T-helper 1 cell (primary cell): ENCODE measurements at places on chromosomes 4 and X.

DNA sequence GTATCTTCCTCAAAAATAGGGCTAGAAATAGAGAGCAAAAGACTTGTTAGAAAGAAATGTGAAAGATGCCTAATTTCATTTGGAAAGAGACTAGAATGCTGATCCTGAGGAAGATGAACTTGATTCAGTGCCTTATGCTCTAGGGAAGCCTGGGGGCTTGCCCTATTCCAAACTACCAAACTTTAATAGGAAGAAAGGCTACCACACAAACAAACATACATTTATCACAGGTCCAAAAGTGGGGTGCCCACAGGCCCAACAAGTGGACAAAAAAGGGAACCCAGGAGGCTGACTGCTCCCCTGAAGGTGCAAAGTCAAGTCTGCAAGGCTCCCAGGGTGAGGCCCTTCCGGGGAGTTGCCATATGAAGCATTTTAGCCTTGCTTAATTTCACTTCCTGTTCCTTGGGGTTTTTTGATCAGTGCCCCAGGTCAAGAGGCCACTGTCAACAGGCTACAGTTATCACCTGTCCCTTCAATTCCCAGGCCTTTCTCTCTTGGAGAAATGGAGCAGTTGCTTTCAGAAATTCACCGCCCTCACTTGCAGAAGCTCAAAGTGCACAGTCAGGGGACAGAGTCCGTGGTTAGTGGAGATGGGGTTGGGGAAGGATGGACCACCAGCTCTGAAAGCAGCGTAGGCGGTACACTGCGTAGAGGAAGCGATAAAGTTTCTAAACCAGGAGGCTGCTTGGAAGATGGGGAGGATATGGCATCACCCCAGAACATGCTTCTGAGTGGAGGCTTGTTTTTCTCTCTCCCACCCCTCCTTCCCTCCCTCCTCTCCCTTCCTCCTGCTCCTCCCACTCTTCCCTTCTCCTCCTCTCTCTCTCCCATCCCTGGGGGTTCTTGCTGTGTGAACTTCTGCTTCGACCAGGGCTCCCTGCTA, 36.4 kb downstream of the TMEM154 start:
- no peak for DNase-seq

DNA sequence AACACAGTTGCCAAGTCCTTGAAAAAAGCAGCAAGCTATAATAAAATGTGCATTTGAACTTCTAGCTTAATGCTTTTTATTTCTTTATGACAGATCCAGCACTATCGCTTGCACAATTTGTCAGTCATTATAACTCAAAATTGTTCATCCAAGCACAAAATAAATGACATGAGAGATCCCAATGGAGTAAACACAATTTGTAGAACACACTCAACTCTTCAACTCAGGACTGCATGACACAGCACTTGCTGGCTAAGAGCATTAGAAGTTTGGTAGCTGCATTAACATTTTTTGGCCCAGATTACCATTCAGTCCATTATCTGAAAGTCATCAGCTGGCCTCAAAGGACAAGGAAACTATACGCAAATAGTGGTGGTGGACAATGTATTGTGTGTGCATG, 530.1 kb downstream of the INPP4B start:
- DNase-seq = no peak

- no peak for DNase-seq
These were observed 54.4 kb downstream of the PGRMC1 start for GRCh38 chrX:119290476-119290875.

DNA sequence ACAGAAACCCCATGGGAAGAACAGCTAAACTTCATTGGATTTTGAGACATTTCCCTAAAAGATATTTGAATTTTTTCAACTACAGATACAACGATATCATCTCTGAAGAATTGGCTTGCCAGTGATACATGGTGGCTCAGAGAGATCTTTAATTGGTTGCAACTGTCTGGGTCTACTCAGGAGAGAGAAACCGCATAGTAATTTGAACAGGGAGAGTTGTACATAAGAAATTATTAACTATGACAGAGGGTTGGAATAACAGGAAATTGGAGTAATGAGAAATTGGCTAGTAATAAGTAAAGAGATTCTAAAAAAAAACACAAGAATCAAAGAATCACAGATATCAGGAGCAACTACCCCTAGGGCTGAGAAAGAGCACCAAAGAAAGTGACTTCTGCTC, 118.4 kb downstream of the KLHL13 start:
- no peak for DNase-seq

DNA sequence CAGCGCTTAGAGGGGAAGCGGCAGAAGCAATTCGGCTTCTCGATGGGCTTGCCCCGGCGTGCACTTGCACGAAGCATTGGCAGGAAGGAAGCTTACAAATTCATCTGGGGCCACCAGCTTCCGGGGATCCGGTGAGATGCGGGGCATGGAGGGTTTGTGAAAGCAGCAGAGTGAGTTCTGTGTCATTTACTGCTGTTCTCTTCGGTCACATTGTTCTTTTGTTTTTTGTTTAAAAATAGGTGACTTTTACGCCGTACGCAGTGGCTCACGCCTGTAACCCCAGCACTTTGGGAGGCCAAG, 47.0 kb downstream of the ASMT start:
- DNase-seq = no peak

DNA sequence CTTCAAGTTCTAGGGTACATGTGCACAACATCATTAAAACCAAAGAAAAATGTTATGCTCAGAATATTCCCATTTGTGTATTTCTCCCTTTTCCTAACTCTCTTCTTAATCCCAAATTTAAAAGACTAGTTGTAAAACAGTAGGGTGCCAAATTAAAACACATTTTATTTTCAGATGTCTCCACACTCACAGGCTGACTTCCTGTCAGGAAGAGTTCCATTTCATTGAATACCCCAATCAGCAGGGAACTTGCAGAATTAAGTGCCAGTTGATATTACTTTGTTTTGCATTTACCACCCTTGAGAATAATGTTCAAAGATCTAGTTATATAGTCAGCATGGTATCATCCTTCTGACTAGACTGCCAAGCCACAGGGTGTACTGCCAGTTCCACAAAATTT, 207.9 kb downstream of the MAB21L2 start:
- no peak for DNase-seq

DNA sequence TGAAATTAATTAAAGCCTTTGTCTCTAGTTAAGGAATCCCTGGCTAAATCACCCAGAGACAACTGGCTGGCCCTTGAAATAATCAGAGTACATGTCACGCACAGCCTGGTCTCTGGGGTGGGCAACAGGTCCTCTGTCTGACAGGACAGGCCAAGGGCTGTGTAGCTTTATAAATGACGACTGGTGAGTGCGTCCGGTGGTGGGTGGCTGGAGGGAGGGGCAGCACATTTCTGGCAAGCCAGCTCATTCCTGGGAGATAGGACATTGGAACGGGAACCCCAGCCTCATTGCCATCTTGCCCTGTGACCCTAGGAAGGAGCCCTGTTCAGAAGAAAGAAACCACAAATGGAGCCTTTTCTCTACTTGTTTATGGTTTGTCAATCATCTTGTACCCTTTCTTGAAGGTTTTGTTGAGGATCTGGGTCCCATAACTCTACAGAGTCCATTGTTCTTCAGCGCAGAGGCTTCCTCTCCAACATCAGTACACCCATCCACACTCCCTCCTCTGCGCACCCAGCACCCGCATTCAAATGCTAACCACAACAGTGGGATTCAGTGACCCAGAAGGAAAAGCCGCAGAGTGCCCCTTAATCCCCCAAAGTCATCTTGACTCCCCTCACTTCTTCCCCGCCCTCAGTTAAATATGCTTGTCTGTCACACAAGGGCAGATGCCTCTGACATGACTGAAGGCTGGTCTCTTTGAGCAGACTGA, 368.1 kb downstream of the UNC5C start:
- no peak for DNase-seq

DNA sequence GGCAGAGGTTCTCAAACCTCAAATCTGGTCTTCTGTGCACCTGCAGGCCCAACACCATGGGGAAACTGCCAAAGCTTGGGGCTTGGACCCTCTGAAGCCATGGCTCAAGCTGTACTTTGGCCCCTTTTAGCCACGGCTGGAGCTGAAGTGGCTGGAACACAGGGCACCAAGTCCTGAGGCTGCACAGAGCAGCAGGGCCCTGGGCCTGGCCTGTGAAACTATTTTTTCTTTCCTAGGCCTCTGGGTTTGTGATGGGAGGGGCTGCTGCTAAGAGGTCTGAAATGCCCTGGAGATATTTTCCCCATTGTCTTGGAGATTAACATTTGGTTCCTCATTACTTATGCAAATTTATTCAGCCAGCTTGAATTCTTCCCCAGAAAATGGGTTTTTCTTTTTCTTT, 18.3 kb upstream of the PI4K2B start:
- no peak for DNase-seq

DNA sequence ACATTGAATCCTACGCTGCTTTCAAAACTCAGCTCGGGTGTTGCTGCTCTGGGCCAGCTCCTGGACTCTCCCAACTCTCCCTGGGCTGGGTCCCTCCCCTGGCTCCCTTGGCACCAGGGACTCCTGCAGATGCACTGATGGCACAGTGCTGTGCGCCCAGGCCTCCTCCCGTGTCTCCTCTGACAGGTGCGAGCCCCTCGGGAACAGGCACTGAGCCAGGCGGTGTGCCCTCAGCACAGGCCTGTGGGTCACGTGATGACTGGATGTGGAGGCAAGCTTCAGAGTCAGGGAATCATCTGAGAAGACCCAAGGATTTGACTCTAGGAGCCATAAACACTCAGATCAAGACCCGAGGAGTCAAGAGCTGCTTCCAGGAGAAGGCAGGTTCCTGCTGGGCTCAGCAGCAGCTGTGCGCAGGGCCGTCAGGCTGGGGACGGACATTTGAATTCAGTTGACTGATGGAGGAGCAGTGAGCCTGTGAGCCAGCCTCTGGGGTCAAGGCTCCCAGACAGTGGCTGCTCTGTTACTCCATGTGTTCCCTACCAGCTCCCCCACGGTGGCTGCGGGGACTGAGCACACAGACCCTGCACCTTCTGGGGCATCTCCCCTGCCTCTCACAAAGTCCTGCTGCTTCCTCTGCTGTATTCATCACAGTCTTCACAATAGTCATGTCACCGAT, 33.0 kb downstream of the NAT8L start:
- no peak for DNase-seq

DNA sequence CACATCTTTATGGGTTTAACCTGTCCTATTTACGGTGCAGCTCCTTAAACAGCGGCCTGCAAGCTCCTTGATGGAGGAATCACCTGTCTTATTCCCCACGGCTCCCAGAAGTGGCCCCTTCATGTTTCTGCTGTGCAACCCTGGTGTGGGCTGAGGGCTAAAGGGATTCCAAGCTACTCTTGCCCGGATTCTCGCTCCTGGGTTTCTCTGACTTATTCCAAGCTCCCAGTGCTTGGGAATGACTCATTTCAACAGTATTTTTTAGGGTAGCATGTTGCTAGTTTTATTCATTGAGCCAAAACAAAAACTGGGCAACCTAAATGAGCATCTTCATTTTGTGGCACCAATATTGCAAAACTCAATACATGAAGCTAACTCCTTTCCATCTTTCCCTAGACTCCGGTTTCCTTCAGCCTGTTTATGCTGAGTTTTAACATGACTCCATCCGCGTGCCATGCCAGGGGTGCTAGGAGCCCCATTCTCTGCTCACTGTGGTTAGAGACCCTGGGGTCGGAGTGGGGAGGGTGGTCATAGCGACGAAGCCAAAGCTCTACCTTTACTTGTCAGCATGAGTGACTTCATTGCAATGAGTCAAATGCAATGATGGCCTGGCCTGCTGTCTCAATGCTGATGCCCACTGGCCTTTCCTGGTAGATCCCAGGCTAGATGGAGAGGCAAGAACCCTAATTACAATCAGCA, 349.7 kb downstream of the NR3C2 start:
- DNase-seq = no peak

DNA sequence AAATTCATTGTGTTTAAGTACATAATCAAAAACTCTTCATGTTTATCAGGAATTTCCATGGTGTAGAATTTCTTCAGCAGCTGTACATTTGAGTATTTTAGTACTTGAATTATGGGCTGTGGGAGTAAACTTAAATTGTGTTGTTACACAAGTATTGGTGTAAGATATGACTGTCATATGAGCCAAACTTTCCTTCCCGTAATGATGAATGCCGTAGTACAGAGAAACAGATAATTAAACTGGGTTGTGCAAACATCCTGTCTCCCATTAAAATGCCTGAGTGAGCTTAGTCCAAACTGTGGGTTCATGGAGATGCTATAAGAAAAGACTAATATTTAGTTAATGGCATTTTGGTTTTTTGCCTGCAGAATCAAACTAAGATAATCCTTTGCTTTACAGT, 159.2 kb downstream of the SLC4A4 start:
- no peak for DNase-seq

- DNase-seq = no peak
These were observed 6.5 kb upstream of the SERTM2 start for GRCh38 chrX:111504941-111505340.

DNA sequence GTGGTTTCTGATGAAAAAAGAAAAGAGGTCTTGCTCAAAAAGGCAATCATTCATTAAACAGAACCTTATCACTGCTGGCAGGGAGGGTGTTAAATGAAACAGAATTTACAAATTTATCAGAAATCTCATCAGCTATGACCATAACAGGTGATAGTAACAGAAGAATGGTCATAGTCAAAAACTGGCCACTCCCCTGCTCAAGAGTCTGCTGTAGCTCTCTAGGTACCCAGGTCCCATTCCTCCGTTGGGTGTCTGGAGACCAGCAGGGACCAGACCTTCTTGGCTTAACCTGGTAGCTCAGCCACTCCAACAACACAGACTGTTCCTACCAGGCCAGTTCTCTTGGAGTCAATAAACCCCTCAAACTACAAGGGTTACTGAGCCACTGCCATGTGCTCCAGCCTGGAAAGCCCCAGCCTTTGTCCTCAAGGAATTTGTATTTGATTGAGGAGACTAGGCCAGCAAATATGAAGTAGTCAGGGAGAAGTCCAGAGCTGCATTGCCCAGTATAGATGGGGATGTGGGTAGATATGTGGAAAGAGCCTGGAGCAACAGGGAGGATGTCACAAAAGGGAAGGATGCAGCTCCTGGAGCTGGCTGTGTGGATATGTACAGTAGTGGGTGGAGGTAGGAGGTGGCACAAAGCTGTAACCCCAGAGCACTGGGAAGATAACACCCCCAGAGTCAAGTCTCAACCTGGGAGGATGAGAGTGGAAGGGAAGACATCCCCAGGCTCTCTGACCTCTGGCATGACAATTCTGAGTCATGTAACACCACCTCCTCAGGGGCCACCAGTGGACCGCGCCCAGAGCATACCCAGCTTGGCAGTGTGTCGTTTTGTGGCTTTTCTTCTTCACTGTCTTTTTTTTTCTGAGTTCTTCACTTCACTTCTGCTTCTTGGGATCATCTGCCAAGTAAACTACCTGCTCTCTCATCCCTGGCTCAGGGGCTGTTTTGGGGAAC, 21.9 kb downstream of the RASL11B start:
- DNase-seq = no peak

- DNase-seq = no peak
These were observed 85.9 kb upstream of the FAM47A start for GRCh38 chrX:34218063-34218462.

GRCh38 chr4:77181720-77182119, 24.7 kb downstream of the CCNG2 start:
- no peak for DNase-seq

- DNase-seq = no peak
These were observed 16.3 kb upstream of the MBNL3 start for GRCh38 chrX:132505116-132505515.

DNA sequence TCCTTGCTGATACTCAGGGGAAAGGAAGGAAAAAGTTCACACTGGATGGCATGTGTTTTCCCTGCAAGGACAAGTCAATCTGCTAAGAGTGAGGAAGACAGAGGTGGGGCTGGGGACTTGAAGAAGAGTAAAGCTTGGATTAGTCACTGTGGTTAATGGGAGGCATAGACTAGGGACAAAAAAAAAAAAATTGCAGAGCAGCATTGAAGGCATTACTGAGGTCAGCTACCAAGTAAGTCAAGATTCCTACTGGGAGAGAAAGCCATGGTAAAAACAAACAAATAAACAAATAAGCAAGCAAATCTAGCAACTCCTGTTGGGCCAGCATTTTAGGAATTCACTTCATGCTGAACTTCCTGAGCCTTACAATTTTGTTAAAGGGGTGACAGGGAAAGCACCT, 58.2 kb upstream of the GPC4 start:
- no peak for DNase-seq
